ENCODE measurements at places on chromosomes 3 and 15.

DNA sequence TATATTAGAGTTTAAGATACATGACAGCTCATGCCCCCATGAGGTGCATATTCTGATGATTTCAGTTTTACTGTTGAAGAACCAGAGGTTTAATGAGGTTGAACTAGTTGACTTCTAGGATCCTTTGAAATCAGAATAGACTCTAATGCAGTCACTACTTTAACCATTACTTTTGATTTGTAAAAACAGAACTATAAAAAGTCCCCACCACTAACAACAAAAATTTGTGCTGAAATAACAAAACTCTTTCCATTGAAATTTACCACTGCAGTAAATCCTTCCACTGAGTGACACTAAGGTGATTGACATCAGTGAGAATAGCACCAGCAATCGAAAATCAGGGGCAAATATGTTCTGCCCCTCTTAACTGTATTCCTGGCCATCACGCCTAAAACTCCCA, 214.1 kb downstream of the SHQ1 start:
- DNase-seq = no peak

- no peak for DNase-seq
Observed at GRCh38 chr15:53833134-53833624, 73.7 kb upstream of the WDR72 start.

GRCh38 chr3:10949197-10949596, 43.4 kb upstream of the SLC6A1 start:
- DNase-seq = no peak

DNA sequence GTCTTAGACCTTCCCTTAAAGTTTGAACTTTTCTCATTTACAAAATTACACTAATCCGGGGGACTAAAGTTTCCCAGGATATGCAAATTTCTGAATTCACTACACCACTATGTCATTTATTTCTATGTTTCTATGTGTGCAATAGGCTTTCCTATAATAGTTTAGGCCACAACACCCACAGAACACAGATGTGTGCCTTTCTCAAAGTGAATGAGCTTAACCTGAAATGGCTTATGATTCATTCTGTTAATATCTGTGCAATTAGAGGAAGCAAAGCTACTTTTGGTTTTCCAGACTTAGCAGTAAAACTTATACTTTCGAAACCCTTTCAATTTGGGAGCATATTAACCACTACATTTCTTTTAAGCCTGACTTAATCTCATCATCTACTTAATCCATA, 748.1 kb downstream of the GBE1 start:
- DNase-seq = no peak

DNA sequence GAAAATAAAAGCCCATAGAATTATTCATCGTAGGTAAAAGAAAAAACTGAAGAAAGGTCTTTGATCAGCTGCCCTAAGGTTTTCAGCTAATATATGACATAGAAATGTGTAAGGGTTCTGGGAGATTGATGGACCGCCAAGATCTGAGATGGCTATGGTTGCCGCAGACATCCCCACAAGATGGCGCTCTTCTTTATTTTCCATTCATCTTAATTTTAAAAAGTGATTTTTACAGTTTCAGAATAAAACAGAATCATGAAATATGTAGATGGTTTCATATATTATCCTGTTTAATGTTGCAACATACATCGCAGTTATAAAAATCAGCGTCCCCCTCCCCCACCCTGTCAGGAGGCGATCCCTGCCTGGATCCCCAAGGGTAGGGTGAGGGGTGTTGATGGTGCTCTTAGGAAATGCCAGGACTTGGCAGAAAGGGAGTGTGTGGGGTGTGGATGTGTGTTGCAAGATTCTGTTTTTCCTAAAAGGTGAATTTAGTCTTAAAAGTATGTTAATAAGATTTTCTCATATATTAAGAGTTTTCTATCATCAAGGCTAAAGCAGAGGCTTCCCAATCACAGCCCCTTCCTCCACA, 68.8 kb downstream of the ANXA2 start:
- peak; percentile 44 for DNase-seq

- no peak for DNase-seq
Observed at GRCh38 chr3:138361561-138361971, 13.2 kb downstream of the MRAS start.

- DNase-seq = no peak
Observed at GRCh38 chr3:179098388-179099077, 26.9 kb upstream of the ZMAT3 start.

DNA sequence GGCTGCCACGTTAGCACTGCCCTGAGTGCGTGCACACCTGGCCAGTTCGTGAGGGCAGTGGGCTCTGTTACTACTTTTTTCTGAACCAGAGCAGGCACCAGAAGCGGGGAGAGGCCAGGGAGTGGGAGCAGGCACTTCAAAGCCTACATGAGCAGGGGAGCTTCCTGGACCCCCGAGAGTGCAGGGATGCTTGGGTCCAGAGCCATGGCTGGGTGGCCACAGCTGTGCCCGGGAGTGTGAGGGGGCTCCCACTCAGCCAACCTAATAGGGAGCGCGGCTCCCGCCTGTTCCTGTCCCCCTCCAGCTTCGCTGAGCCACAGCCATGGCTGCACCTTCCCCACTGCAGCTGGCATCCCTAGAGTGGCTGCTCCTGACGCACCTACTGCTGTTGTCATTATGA, 1423.3 kb downstream of the SI start:
- no peak for DNase-seq

- DNase-seq = no peak
Observed at GRCh38 chr15:60584355-60584998, 105.5 kb upstream of the ICE2 start.

DNA sequence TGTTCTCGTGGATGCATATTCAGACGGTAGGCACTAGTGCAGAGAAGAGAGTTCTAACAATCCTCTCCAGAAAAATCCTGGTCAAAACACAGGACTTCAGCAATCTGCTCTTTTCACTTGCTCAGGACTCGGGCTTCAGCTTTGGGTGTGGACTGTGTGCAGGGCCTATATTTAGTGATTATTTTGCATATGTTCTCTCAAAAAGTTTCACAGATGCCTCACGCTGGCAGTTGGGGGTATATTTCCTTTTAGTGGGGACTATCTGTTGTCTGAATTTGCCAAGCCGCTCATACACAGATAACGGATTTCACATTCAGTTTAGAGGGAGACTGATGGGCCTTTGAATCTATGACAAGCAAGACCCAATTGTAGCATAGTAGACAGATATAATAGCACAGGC, 54.4 kb upstream of the LRRN1 start:
- DNase-seq = peak; percentile 9

GRCh38 chr3:61928776-61929314, 367.5 kb downstream of the PTPRG start:
- DNase-seq = no peak

DNA sequence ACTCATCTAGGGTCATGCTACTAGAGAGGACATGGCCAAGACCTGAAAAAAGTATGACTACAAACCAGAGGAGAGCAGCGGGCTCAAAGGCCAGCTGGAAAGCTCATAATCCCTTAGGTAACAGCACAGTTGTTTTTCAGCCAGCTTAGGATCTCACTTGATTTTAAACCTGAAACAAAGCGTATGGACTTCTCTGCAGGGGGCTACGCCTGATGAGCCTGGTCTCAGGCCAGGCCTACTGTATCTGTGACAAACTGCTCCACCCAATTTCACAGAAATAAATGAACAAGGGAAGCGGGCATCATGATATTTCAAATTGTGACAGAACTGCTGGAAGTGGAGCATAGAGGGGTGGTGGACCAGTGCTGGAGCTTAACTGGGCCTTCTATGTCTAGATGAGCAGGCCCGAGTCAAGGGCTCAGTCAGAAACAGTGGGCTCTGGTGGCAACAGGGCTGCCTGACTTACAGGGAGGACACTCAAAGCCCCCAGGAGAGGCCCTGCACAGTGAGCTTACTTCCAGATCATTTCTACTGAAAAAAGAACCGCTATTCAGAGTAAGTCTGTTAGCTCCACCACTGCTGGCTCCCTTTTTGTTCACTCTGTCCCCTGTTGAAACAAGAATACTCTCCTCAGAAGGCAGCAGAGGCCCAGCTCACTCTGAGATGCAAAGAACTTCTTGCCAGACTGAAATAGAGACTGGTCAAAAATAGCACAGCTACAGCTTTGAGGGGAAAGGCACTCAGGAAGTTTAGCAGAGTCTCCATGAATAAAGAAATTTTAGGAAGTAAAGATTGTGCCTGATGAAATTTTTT, 47.0 kb downstream of the LRIG1 start:
- no peak for DNase-seq

DNA sequence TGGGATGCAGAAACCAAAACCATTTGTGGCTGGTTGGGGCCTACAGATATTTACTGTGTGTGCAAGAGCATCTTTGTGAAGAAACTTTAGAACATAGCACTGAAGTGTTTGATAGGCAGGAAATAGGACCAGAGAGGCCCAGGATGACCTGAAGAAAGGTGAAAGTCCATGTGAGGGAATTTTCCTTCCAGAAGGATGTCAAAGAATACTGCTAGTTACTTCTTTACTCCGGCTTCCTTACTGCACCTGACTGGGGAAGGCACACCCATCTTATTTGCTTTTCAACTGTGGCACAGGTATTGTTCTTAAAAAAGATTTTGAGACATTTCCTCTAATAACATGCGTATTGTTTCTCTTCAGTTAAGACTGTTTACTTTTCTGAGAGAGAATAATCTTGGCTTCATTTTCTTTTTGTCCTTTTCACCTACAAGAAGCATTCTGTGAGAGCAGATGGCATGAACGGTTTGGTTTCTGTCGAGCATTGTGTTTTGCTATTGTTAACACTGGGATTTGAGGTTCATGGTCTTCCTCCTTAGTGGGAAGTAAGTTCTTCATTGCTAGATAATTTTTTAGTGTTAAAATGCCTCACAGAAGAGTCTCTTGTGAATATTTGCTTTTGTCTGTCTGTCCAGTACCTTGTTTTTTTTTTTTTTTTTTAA, 71.5 kb downstream of the SLCO3A1 start:
- DNase-seq = no peak

DNA sequence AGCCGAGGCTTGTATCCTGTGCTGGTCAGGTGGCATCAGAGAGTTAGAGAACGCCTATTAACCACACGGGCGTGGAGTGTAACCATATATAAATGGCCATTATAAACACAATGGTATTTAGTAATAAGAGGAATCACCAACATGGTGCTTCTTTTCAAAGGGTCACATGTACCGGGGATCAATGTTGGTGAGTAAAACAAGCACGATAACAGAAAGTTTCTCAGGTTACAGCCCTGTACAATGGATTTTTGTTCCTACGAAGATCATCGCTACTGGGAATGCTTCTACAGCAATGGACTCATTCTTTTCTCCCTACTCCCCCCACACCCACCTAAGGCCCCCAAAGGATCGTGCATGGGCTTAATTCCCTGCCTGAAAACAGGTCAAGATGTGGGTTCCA, 42.5 kb downstream of the MEIS2 start:
- DNase-seq = no peak

- DNase-seq = no peak
Observed at GRCh38 chr15:26504009-26504408, 268.9 kb downstream of the GABRB3 start.

GRCh38 chr3:183218826-183219225, 34.2 kb upstream of the B3GNT5 start:
- no peak for DNase-seq

DNA sequence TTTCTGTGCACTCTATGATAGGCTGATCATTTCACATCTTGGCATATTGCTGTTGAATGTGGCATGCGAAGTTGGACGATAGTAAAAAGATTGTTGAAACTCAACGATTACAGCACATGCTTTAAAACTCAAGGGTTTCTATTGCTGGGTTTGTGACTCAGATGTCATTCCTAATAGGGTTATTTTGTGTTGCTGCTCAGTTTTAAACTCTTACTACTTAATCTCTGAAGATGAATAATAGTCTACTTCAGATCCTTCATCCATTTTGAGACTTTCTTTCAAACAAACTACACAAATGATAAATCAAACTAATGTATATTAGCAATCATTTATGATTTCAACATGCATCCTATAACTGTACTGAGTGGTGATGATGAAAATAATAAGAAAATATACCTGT, 71.3 kb upstream of the MBNL1 start:
- peak; percentile 54 for DNase-seq

DNA sequence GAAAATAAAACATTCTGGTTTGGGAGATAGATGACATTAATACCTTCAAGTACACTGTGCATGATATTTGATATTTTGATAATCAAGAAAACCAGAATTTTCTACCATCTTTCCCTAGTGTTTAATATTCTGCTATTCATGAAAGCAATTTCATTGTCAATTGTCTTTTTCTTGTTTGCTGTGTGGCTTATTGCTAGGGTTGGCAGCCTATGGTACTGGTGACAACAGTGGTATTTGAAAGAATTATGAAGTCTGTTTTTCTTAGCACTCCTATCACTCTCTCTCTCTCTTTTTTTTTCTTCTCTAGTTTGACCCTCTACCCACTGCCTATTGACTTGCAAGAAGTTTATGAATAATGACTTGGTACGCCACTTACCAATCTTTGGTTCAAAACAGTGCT, 15.4 kb downstream of the RNF13 start:
- no peak for DNase-seq

- DNase-seq = no peak
Observed at GRCh38 chr15:69946870-69947269, 150.8 kb downstream of the TLE3 start.

GRCh38 chr3:79414806-79415205, 353.0 kb downstream of the ROBO1 start:
- no peak for DNase-seq

DNA sequence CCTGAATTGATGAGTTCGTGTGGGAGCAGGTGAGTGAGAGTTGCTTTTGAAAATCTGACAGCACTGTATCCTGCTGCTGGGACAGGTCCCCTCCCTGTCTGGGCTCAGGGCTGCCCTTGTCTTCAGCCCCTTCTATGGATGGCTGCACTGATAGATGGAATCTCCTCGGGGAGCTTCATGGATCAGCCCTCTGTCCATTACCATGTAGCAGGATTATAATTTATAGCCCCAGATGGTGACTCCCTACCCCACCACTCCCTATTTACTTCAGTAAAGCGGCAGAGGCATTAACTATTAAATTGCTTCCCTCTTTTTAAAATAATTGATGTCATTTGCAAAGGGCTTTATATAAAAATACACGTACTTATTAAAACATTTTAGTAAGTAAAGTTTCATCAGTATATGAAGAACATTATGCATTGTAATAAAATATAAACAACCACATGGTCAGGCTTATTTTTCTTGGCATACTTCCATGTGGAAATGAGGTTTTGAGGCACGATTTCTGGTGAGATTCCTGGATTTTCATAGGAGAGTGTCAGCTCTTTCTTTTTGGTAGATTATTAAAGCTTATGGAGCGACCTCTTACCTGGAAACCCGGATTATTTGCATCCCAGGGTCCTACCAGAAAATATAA, 38.5 kb downstream of the MAP3K13 start:
- no peak for DNase-seq

GRCh38 chr3:112802338-112802737, 44.3 kb downstream of the CD200R1L start:
- no peak for DNase-seq

GRCh38 chr3:194986208-194987043, 284.5 kb downstream of the XXYLT1 start:
- DNase-seq = no peak

GRCh38 chr3:162302983-162303624, 806.5 kb downstream of the OTOL1 start:
- DNase-seq = no peak

- no peak for DNase-seq
Observed at GRCh38 chr3:56899851-56900250, 98.1 kb upstream of the ARHGEF3 start.
